CD8-positive, alpha-beta T cell (primary cell): ENCODE measurements at places on chromosomes 2 and 18.

- DNase-seq = no peak
These were observed 45.3 kb downstream of the ADAM23 start for GRCh38 chr2:206488623-206489022.

- no peak for DNase-seq
These were observed 22.0 kb downstream of the SPP2 start for GRCh38 chr2:234072454-234072853.

DNA sequence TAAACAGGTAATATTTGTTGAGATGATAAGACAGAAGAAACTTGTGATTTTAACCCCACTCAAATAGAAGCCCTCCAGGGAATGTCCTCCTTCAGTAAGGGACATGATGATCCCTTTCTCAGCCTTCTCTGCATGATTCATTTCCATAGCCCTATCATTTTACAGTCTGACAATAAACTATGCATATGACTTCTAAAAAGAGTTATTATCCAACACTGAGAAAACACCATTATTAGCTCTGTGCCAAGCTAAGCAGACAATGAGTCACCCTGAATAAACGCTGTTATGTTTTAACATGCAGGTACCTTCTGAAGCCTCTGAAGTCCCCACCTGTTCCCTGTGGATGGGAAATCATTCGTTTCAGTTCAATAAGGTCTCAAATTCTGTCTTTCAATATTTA, 54.7 kb downstream of the DTNB start:
- no peak for DNase-seq

- no peak for DNase-seq
These were observed 269.3 kb upstream of the MYT1L start for GRCh38 chr2:2600366-2600765.

DNA sequence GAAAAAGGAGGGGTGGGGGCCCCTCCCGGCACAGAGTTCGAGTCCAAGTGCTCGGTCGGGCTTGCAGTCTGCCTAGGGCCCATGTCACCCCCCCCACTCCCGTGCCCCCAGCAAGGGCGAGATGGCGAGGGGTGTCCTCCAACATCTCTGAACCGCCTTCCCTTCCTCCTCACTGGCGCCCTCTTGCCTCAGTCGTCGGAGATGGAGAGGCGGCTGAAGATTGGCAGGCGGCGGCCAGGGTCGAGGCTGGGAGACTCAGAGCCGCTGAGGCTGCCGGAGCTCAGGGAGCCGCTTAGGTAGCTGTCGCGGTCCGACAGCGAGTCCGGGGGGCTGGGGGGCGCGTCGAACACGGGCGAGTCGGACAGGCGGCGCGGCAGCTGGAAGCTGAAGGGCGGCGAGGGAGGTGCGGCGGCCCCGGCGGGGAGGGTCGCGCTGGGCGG, 2.3 kb downstream of the ZFP36L2 start:
- DNase-seq = peak; percentile 70

DNA sequence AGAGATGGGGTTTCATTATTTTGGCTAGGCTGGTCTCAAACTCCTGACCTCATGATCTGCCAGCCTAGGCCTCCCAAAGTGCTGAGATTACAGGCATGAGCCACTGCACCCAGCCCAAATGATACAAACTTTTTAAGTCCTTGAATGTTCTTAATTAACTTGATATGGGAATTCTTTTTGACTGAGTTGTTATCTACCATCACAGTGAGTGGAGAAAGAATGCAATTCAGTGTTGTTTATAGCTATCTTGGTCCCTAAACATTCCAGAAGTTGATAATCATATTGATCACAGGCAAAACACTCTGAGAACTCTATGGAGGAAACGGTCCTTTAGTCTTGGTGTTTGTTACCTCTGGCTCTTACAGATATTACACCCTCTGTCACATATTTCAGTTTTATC, 1072.5 kb downstream of the SUCLG1 start:
- DNase-seq = no peak

DNA sequence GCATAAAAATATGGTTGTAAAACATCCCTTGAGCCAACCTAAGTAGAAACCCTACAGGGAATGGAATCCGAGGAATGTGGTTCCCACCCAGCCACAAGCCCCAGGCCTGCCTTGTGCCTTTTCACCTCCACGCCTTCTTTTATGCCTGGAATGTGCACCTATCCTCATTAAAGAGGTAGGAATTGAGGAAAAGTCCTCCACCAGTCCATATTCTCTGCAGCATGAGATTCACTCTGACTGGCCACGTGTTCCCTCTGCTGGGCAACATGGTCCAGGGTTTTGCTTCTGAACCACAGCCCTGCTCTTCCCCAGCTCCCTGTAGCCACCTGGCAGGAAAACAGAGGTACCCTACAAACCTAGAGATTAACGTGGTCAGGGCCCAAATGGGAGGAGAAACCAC, 787.9 kb upstream of the RAB6C start:
- DNase-seq = no peak

DNA sequence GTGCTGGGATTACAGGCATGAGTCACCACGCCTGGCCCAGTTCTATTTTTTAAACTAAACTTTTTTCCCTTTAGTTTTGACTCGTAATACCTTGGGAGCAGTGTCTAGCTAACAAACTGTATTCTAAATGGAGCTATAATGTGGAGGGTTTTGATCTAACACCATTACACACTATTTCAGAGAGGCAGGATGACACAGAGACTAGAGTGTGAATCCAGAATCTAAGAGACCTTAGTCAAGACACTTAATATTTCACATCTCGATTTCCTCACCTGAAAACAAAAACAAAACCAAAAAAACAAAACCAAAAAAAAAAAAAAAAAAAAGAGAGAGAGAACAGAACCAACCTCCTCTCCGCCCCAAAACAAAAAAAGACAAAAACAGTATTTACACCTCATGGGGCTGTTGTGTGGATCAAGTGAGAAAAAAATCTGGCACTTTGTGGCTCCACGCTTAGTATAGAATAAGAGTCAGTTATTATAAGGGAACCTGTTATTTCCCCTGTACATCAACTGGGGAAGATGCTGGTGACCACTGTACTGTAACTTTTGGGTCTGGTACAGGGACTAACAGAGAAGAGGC, 31.3 kb downstream of the DARS1 start:
- DNase-seq = no peak
